ENCODE measurements at places on chromosomes 7 and 10.

GRCh38 chr10:75955973-75956502, 524.6 kb downstream of the LRMDA start:
- no peak for DNase-seq

- DNase-seq = no peak
Measured at GRCh38 chr10:6657196-6657595, 77.1 kb upstream of the PRKCQ start.

- peak; percentile 98 for DNase-seq
Measured at GRCh38 chr10:72297805-72298591, 24.3 kb downstream of the DDIT4 start.

- no peak for DNase-seq
Measured at GRCh38 chr7:128892521-128893250, 17.8 kb downstream of the KCP start.

DNA sequence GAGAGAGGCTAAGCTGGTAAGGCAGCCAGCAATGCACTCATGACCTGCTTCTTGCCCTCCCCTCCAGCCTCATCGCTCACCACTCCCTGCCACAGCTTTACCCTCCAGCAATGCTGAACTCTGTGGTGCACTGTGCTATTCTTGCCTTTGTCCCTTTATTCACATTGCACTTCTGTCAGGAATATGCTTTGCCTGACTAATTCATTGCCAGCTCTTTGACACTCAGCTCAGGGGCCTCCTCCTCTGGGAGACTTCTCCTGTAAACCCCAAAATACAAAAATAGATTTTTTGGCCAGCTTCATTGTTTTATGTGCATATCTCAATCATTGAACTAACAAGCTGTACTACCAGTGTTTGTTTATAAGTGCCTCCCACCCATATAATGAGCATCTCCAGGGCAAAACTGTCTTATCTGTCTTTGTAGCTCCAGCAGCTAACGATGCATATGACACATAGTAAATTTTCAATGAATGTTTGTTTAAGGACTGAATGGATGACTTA, 8.2 kb downstream of the CNNM1 start:
- no peak for DNase-seq

- no peak for DNase-seq
Measured at GRCh38 chr10:78868861-78869260, 199.9 kb upstream of the ZMIZ1 start.

DNA sequence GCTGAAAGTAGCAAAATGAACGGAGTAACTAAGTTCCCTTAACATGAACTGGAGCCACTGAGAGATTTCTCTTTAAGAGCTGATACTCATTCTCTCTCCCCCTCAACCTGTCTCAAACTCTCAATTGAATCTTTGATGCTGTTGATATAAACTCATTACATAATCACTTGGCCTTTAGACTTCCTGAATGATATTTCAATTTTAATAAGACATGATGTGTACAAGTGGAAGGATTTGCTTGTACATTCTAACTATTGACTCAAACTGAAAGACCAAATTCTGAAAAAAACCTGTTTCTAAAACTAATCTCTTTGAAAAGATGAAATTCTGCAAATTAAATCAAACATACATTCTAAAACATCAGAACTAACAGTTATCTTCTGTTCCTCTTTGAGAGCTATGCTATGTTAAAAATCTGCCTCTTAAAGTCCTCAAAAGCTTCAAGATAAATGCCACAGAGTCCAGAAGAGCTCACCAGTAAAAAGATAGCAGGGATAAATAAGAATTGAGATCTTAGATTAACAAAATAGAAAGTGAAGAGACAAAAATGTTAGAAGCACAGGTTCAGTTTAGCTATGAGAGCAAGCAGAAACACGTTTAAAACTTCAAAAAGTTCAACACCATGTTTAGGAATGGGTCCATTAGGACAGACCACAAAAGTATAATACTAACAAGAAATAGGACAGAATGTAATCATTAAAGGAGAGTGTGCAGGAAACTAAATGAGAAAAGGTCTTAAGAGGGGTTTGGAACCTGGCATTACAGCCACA, 46.1 kb downstream of the TNPO3 start:
- no peak for DNase-seq

DNA sequence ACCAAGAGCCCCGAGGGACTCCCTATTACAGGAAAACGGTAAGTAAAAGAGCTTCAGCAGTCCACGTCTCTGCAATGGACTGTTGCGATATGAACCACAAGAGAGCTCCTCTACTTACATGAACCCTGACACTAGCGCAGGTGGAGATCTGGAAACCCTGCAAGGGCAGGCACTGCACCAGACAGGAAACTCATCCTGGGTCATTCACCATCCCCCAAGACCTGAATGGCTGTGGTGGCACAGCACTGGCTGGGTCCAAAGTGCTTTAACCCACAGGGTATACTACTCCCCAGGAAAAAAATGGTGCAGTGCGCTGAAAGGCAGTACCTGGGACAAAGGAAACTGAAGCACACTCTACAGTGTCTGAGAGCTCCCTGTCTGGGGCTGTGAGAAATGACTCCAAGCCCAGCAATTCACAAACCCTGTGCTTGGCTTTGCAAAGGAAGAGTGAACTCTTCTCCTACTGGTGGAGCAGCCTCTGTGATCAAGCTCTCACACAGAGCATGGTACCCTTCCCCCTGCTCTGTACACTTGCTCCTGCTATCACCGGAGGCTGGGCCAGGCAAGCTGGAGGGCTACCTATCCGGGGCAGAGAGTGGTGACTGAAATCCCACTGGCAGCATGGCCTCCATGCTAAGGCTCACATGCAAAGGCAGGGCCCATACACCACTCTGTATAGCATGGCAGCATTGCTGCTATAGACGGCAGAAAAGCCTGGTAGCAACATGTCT, 44.9 kb downstream of the HIBADH start:
- no peak for DNase-seq

DNA sequence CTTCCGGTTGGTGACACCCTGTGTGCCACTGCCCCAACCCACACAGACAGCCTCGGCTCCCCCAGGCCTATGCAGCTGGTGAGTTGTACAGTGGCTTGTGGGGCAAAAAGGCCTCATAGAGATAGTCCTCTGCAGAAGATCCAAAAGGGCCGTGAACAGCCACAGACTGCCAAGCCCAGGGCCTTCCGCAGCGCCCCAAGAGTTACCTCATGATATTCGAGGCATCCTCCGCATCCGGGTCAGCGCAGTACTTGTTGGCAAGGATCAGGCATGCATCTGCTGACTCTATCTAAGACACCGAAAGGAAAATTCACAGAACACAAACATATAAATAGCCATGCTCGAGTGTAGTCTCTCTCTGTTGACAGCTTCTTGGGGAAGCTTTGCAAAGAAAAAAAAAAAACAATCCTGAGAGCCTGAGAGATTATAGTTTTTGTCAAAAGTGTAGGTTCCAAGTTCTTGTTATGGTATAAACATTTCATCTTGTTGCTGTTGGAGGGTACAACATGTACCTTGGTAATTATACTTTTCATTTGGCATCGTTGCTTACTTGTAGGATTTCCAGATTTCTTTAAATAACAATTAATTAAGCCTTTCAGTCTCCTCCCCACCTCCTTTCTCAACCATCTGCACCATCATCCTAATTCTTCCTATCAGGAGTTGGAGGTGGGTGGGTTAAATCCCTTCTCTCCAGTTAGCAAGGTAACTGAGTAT, 553.0 kb downstream of the KCNMA1 start:
- no peak for DNase-seq

- DNase-seq = peak; percentile 59
Measured at GRCh38 chr7:2713370-2713769, 25.4 kb downstream of the AMZ1 start.

- no peak for DNase-seq
Measured at GRCh38 chr7:41336981-41337380, 365.9 kb downstream of the INHBA start.

- DNase-seq = peak; percentile 32
Measured at GRCh38 chr7:50212666-50213621, 91.6 kb upstream of the IKZF1 start.

DNA sequence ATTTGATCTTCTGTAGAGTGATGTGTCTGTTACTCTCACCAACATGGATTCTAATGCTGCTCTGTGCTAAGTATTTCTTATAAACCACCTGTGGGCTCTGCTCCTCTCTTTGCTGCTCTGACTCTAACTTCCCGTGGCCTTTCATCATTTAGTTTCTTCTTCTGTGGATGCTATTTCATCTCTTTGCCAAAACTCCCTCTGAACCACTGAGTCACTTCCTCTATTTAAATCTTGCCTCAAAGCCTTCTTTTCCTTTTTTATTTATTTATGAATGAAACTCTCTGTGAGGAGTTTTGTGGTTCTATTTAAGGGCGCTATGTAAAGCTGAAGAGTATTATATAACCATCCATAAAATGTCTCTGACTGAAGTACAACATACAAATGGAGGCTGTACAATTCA, 538.5 kb downstream of the SUGCT start:
- no peak for DNase-seq

DNA sequence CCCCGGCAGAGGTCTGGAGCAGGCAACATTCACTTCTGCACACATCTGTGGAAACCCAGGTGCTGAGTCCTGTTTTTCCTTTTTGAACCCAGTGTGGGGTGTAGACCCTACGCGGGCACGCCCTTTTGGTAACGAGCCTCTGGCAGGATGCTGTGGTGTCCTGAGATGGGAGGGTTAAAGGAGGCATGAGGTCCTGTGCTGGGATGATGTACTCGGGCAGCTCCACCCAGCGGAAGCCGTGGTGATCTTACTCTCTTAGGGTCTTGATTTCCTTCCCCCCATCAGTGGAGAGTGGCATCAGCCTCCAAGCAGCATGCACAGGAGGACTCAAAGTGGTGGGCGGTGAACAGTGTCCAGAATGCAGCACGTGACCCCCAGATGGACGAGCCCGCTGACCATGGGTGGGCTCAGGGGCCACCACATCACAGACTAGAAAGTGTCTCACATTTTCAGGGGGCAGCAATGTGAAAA, 148.6 kb downstream of the DNAJB6 start:
- peak; percentile 32 for DNase-seq

DNA sequence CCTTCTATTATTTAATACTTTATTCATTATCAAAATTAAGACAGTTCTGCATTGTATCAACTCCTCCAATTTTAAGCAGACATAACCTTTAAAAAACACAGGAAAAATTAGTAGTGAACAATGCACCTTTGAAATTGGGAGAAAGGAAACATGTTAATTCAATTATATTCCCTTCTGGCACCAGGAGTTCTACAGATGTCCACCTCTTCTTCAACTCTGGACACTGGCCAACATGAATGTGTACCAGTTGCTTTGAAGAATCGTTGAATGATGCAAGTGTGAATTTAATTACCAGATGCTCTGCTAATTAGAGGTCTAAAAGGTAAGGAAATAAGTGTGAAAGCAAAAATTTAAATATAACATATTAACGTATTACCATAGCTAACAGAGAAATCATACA, 206.7 kb upstream of the IGFBP3 start:
- DNase-seq = no peak

DNA sequence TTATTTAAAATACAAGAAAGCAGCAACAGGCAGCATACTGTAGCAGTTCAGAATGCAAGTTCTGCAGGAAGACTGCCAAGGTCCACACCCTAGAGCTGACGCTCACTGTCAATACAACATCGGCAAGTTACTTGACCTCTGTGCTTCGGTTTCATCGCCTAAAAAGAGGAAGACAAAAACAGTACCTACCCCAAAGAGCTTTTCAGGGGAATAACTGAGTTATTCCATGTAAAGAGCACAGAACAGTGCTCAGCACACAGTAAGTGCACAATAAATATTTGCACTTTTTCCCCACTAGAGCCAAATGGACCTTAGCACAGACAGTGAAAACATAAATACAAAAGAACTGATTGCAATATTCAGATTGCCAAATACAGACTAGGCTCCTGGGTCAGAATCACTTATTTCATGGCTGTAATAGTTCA, 88.6 kb downstream of the USP6NL start:
- no peak for DNase-seq

GRCh38 chr10:87915406-87915805, 52.0 kb downstream of the PTEN start:
- peak; percentile 87 for DNase-seq

GRCh38 chr7:22931011-22931410, 82.9 kb downstream of the HYCC1 start:
- no peak for DNase-seq

DNA sequence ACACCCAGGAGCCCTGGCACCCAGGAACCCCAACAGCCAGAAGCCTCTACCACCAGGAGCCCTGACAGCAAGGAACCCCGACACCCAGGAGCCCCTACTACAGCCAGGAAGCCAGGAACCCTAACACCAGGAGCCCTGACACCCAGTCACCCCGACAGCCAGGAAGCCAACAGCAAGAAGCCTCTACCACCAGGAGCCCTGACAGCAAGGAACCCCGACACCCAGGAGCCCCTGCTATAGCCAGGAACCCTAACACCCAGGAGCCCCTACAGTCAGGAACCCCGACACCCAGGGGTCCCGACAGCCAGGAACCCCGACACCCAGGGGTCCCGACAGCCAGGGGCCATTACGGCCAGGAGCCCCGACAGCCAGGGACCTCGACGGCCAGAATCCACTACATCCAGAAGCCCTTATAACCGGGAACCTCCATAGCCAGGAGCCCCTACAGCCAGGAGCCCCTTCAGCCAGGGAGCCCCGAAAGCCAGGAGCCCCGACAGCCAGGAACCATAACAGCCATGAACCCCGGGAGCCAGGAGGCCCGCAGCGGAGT, 440 bp upstream of the GLRX3 start:
- DNase-seq = no peak

DNA sequence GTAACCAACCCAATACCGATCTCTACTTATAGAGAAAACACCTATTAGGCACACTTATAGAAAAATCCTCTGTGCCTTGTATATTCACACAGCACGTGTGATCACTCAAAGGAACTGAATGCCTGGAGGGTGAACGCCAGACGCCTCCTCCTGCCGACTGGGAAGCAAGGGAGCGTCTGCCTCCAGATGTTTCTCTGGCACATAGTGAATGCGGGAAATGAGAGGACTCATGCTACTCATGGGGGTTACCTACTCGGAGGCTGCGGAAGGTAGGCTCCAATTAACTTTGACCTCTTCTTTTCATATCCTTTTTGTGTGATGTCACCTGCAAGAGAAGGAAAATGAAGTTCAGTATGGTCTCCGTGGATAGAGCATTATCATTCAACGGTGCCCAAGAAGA, 203.3 kb downstream of the DIP2C start:
- DNase-seq = peak; percentile 38

GRCh38 chr7:7761340-7761973, 43.0 kb upstream of the RPA3 start:
- no peak for DNase-seq

- DNase-seq = peak; percentile 63
Measured at GRCh38 chr10:31490858-31491504, 172.0 kb downstream of the ZEB1 start.

GRCh38 chr10:4334015-4334414, 492.0 kb upstream of the AKR1E2 start:
- DNase-seq = no peak

DNA sequence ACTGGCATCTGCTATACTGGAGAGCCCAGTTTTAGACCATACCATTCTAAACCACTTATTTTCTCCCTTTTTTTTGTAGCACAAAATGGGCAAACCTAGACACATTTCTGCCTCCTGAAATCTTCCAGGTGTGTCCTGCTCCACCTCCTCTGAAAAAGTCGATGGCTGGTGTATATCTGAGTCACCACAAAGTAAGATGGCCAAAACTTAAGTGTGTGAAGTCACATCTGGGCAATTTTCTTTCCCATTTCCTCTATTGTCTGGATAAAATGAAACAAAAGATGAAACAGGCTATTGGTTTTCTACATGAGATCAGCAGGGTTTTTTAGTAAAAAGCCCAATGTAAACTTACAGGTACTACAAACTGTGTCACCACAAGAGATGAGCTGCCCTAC, 65.5 kb downstream of the OSBPL3 start:
- no peak for DNase-seq
